ENCODE measurements at places on chromosomes 12 and 14.

- no peak for DNase-seq
Measured at GRCh38 chr14:76720382-76720813, 40.9 kb upstream of the VASH1 start.

- DNase-seq: no peak
Measured at GRCh38 chr12:24281341-24281740, 331.9 kb upstream of the SOX5 start.

DNA sequence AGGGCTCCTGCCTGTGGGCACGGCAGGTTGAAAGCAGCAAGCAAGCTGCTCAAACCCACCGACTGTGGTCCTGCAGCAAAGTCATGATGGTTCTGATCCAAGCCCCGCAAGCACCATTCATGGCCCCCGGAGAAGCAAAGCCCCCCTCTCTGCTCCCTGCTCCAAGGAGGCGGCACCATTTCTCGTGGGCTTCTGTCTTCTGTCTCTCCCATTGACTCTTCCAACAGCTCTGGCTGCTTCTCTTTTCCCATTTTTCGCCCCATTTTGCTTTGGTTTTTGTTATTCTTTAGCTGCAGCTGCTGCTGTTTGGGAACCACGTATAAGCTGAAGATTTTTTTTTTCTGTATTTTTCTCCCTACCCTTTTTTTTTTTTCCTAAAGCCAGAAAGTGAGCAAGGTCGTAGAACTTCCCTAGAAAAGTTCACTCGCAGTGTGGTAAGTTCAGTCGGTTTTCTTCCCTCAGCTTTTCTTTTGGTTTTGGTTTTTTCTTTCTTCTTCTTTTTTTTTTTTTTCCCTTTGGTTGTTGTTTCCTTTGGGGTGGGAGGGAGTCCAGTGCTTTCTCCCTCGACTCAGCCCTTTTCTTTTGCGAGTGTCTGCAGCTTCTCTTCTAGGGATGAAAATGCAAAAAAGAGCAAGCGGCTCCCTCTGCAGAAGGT lies 354.1 kb downstream of the DPF3 start:
- DNase-seq: no peak

DNA sequence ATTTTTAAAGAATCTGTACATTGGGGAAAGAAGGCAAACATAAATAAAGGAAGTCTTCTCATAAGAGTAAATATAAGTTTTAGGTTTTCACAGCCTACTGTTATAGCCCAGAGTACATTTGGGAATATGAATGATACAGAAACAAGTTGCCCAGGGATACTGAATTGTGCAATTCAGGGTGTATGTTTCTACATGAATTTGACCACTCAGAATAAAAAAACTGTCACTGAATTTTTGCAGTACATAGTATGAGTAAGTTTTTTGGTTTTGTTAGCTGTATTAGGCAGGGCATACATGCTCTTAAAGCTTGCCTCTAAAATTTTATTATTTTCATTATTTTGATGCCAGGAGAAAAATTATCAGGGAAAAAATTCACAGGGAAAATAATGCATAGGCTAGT lies 6.6 kb upstream of the PCNX4 start:
- no peak for DNase-seq

GRCh38 chr12:4278329-4279197 lies 5.0 kb downstream of the CCND2 start:
- DNase-seq: no peak

- DNase-seq: no peak
Measured at GRCh38 chr12:75236206-75236605, 26.6 kb upstream of the KCNC2 start.

DNA sequence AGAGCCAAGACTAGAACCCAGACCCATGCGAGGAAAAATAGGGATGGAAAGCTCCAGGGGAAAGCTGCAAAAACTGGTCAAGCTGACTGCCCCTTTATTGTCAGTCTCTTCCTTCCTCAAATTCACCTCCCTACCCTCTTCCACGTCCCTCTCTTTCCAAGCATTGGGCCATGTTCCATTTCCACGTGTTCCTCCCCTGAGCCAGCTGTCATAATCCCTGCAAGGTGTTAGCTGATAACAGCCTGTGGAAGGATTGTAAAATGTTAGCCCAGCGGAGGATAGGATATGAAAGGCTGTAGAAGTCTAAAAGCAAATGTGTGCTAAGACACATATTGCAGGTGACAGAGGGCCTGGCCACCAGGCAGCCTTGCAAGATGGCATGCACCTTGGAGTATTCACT lies 88.0 kb upstream of the MAX start:
- DNase-seq: no peak

DNA sequence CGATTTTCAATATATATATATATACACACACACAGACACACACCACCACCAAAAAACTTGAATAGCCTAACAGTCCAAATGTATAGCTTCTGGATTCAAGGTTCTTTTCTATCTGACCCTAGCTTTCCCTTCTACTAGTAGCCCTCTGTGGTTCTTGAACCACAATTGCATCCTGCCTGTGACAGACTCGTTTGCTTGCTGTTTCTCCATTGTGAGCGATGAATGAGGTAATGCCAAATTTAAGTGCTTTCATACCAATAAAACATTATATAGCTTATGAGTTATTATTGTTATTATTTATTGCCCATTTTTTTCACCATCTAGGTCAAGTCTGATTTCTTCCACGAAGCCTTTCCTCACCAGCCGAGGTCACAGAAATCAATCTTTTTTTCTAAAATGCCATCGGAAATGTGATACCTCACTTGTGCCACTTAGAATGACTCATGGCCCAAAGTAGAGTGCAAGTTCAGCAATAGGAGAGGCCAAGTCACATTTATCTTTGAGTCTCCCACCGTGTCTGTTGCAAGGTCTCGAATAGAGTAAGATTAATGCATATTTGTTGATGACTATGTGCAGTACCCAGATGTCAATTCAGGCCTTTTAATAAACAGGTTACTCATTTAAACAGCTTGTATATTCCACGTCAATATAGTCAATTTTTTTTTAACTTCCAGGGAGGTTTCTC lies 1015.8 kb upstream of the SEL1L start:
- DNase-seq: no peak

- DNase-seq: no peak
Measured at GRCh38 chr12:88844426-88844825, 264.2 kb upstream of the KITLG start.

GRCh38 chr14:61268812-61269211 lies 12.3 kb downstream of the TMEM30B start:
- DNase-seq: no peak

DNA sequence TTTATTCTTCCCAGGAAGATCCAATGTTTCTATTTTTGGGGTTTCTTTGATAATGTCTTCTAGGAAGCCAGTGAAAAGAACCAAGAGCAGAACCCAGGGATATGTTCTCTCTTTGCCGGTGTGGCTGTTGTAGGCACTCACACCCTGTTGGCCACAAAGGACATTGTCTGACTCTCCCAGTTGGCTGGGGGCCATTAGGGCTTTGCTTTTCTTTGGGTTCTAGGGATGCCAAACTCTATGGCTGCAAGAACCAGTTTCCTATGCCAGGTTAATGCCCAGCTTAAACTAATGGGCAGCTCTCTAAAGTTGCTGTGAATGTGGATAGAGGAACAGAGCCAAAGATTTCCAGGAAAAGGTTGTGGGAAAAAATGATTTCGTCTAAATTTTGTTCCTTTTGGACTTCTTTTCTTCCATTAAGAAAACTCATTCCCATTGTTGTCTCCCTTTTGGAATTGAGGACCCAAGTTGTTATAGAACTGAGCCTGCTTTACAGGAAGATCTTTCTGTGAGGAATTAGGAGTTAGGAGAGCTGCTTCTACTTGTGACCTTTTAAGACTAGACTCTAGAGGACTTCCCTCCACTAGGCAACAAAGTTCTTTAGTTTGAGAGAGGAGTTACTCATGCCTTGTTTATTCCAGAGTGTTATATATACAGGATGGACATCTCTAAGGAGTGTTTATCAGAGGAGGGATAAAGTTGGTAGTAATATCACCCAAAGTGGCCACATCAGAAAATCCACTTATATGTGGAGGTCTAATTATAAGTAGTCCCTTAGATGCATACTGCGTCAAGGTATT lies 13.1 kb downstream of the COPZ1 start:
- DNase-seq: no peak

DNA sequence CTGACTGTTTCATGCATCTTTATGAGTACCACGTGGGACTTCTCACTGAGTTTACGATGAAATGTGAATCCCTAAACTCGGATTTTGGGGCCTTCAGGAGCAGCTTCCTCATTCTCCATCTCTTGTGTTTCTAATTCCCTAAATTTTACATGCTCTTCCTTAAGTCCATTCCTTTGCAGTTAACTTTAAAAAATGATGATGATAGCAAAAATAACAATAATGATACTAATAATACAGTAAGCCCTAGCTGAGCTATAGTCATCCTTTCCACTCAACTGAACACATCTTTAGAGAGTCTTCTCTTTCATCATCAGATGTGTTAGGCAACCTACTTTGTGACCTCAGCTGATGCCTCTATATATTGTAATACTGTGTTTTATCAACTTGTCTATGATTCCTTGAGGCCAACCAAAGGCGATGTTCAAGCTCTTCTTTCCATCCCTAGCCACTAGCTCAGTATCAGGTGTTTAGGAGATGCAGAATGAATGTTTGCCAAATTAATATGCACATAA lies 1196.4 kb downstream of the VRK1 start:
- no peak for DNase-seq

DNA sequence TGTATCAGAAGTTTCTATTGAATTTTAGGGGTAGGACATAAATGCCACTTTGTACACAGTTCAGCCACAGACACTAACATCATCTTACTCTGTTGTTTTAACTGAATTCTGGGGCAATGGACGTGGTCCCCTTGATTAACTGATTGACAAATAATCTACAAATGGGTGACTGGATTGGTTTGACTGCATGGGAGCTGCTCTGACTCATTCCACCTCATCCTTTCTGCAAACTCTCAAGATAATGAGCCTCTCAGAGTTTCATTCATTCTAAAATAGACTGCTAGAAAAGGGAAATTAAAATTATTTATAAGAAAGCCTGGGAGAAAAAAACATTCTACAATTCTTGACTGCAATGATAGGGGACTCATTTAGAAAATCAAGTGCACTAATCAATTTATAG lies 570.4 kb upstream of the SEL1L start:
- DNase-seq: no peak

DNA sequence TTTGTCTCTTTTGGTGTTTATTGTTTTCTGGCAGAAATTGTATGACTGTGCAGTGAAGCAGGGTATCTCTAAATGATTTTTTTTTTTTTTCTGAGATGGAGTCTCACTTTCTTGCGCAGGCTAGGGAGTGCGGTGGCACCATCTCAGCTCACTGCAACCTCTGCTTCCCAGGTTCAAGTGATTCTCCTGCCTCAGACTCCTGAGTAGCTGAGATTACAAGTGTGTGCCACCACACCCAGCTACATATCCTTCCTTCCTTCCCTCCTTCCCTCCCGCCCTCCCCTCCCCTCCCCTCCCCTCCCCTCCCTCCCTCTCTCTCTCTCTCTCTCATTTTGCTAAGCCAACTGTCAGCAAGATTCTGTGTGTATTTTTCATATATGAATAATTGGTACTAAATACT lies 94.4 kb downstream of the PPHLN1 start:
- no peak for DNase-seq

- DNase-seq: no peak
Measured at GRCh38 chr12:56332512-56333196, 1.1 kb downstream of the PAN2 start.

- no peak for DNase-seq
Measured at GRCh38 chr12:26571560-26571959, 261.4 kb downstream of the ITPR2 start.

- no peak for DNase-seq
Measured at GRCh38 chr14:46137786-46138185, 513.8 kb downstream of the RPL10L start.

GRCh38 chr12:89873745-89874144 lies 165.1 kb upstream of the ATP2B1 start:
- DNase-seq: no peak

DNA sequence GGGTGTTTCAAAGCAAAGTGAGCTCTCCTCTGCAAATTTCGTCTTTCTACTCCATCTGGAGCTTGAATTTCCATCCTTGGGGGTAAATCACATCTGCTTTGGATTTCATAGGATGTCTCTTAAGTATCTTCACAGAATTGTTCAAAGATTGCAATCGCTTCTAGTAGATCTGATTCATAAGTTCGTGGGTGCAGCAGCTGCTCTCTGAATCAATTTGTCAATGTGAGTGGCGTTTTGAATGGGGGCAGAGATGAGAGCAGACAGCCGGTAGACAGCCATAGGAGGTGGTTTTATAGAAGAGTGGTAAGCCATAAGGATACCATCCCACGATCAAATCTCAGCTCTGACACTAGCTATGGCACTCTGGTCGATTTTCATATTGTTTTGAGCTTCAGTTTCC lies 146.0 kb upstream of the RPH3A start:
- no peak for DNase-seq

DNA sequence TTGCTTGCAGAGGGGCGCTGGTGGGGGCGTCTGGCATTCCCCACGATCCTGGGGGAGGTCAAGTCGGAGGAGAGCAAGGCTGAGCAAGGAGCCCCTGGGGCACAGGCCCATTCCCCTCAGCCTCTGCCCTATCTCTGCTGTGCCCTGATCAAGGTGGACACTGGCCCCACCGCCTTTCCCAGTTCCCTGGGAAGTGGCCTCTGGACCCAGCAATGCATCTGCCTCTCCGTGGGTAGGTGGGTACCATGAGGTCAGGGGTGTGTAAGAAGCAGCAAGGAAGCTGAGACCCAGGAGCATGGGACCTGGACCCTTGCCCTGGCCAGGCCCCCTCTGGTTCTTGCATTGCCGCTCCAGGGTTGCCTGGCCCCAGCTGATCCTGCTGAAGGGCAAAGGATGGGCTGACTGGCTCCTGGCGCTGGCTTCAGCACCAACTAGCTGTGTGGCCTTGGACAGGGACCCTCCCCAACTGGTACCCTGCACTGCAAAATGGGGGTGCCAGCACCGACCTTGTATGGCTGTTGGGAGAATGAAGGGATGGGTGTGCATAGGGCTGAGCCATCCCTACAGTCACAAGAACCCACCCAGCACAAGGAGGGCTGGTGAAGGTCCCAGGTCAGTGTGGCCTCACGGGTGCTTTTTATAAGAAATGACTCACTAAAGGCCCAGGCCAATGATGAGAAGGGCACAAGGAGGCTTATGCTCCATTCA lies 19.6 kb downstream of the SLC25A29 start:
- DNase-seq: no peak

DNA sequence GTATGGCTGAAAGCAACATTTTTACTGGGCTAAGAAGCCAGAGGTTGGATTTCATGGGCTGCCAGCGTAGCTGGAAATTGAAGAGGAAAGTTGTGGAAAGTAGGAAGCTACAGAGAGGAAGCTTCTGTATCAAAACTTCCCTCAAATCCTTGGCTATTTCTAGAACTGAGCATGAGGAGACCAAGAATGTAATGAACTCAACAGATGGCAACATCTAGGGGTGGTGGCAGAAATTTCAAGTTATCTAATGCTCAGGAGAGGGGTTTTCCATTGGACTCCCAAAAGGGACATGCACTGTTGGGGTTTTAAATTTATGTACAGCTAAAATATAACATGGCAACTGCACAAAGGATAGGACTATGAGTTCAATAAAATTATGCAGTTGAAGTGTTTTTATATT lies 151.3 kb downstream of the DHRS2 start:
- DNase-seq: no peak

DNA sequence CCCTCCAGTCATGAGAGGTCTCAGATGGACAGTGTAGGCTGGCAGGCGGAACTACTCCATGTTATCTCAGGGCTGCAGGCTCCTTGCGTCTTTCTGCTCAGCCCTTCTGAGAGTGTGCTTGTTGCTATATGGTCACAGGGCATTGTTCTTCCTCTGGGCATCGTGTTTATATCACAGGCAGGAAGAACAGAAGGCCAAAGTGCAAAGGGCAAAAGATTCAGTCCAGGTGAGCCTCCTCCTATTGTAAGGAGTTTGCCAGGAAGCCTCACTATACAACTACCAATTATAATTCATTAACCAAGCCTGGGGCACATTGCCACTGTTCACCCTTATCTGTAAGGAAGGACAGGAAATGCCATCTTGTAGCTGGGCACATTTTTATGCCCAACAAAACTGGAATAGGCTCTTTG lies 195.5 kb upstream of the KITLG start:
- DNase-seq: no peak

Data from stimulated activated effector memory CD8-positive, alpha-beta T cell treated with anti-CD3 and anti-CD28 coated beads, Interleukin-12 subunit alpha, Interleukin-12 subunit beta, amount 100 ng/mL, for 72 hours (primary cell).